ENCODE measurements at places on chromosomes 5 and 9. TPM values are rescaled to one million over a fixed set of nuclear protein-coding genes. Genes with fewer than 3 reads are reported as not detected.

Gene PCDHB10
- 1.4 TPM for total RNA-seq

Gene AQP7
- 0.34 TPM for total RNA-seq

Gene PCDHA9
- 0.16 TPM for total RNA-seq

Gene ITK
- under 0.01 TPM for total RNA-seq

Gene PCDHB1
- not detected for total RNA-seq

Gene FBP2
- total RNA-seq, result not detected

All from bronchial smooth muscle cell (primary cell).